ENCODE measurements at places on chromosomes 4 and X. TPM values are rescaled to one million over a fixed set of nuclear protein-coding genes. Genes with fewer than 3 reads are reported as not detected.
A peak's percentile ranks its signal among the peaks of the same experiment; 100 is the strongest.

DNA sequence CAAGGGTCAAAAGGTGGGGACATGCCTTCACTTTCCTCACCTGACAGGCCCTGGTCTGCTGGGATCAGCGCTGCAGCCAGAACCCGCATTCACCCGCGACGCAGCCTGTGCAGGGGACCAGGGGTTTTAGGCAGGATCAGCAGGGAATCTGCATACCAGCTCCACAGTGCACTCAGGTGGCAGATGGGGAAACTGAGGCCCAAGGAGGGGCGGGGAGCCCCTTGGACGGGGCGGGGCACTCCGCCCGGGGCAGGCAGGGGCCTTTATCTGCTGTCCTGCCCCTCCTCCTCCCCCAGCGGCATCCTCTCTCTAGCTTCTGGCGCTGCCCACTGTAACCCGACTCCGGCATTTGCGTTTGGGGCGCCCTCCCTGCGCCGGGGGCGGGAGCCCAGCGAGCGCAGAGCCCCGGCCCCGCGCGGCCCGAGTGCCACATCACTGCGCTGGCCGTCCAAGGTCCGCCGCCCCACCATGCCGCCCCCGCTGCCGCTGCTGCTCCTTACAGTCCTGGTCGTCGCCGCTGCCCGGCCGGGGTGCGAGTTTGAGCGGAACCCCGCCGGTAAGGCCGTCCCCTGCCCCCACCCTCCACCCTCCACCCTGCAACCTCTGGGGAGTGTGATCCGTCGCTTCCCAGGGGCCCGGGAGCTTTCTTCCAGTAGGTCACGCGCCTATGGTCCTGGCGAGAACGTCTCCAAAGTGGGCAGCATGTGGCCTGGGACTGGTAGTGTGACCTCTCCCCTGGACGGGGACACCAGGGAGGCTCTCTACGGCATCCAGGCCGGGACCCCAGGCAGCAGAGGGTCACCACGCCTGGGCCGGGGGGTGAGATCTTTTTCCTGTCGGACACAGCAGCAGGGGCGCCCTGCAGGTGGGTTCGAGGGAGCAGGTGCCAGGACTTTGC lies at the start of gene CPZ:
Gene CPZ (plus strand): TSS at position 400 of the 898 bp plus-strand sequence. CDS start 69 bp downstream, at position 469.
- no peak for DNase-seq

The PDGFRA gene
- 51.5 TPM for total RNA-seq

GRCh38 chrX:76253432-76253831 lies 80.6 kb downstream of the PBDC1 start:
- DNase-seq = peak; percentile 12

The ADH1C gene
- 41.6 TPM for total RNA-seq

- DNase-seq = no peak
These were observed 129.7 kb downstream of the CFAP299 start for GRCh38 chr4:80465238-80465637.

The GNRHR gene
- total RNA-seq = not detected

DNA sequence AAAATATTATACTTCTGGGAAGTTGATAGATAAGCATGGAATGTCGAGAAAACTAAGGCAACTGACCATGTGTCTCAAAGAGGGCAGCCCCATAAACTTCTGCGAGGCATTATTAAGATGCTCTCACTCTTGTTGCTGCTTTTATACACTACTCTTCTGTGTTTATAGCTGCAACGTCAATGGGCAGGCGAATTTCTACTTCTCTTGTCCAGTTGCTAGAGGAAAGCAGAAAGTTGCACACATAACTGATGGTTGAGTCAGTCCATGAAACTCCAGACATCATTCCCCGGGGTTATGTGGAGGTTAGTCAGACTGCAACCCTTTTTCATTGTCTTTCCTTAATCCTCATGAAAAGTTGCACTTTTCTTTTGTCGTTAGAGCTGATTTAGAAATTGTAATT lies 39.8 kb downstream of the VCX3B start:
- DNase-seq = no peak

GRCh38 chr4:33052241-33052640 lies 2332.1 kb downstream of the PCDH7 start:
- no peak for DNase-seq

- peak; percentile 82 for DNase-seq
These were observed 66.6 kb downstream of the ING2 start for GRCh38 chr4:183571350-183571941.

- DNase-seq = peak; percentile 25
These were observed 103.8 kb upstream of the QRFPR start for GRCh38 chr4:121484633-121485032.

- no peak for DNase-seq
These were observed 193.3 kb downstream of the BANK1 start for GRCh38 chr4:101983835-101984234.

The FABP2 gene
- total RNA-seq = not detected

The ADH7 gene
- not detected for total RNA-seq

DNA sequence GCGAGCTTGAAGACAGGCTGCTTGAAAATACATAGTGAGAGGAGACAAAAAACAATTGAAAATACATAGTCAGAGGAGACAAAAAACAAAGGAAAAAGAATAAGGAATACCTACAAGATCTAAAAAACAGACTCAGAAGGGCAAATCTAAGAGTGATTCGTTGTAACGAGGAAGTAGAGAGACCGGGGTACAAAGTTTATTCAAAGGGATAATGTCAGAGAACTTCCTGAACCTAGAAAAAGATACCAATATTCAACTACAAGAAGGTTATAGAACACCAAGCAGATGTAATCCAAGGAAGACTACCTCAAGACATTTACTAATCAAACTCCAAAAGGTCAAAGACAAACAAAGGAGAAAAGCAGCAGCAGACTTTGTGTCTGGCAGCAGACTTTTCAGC lies 165.6 kb downstream of the NEK1 start:
- no peak for DNase-seq

DNA sequence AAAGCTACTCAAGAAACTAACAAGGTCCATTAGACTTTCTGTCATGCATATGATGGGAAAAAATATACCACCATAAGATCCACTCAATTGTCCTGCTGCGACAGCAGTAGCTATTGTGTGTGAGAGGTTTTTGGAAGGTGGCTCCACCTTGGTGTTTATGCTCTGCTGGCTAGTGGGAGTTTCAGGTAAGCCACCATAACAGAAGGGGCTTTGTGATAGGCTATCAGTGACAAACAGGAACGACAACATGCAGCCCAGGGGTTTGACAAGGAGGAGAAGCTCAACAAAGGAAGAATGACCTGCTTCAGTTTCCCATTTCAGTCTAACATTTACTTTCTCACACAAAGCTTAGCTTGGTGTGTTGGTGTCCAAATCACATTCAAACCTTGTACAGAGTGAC lies 182.6 kb downstream of the ATOH1 start:
- DNase-seq = no peak

The RAB33A gene
- 1.2 TPM for total RNA-seq

DNA sequence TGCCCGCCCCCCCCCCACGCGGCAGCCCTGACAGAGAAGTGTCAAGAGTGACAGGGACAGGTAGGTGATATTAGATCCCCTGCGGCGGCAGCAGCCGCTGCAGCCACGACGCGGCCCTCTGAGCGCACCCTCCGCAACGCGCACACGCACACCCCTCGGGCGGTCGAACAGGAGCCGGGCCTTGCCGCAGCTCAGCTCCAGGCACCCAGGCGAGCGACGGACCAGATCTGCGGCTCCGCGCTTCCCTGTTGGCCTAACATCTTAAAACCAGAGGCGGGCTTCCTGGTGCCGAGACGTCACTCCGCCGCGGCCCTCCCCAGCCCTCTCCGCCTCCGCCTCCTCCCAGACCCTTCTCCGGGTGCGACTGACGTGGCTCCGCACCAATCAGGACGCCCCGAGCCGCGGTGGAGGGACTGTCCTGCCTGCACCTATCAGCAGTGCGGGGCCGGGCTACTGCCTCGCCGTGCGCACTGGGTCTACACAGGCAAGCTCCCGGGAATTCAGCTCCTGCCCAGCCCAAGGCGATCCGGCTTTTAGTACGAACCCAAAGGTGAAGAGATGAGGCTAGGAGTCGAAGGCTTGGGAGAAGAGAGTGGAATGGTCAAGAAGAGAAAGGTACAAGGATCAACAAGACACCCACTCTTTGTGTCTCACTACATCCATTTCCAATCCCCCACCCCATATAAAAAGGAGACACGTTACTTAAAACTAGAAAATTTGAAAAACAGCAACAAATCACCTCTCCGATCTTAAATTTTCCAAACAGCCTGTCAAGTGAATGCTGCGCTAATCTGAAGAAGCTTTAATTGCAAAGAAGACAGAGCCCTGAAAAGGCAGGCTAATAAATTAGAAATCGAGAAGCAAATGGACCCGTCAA lies at the start of gene PITX2:
Gene PITX2 (minus strand): TSS at position 237 of the 877 bp plus-strand sequence. CDS start 617 bp downstream, outside the sequence.
- DNase-seq = peak; percentile 88

The TIGD4 gene
- 0.92 TPM for total RNA-seq

DNA sequence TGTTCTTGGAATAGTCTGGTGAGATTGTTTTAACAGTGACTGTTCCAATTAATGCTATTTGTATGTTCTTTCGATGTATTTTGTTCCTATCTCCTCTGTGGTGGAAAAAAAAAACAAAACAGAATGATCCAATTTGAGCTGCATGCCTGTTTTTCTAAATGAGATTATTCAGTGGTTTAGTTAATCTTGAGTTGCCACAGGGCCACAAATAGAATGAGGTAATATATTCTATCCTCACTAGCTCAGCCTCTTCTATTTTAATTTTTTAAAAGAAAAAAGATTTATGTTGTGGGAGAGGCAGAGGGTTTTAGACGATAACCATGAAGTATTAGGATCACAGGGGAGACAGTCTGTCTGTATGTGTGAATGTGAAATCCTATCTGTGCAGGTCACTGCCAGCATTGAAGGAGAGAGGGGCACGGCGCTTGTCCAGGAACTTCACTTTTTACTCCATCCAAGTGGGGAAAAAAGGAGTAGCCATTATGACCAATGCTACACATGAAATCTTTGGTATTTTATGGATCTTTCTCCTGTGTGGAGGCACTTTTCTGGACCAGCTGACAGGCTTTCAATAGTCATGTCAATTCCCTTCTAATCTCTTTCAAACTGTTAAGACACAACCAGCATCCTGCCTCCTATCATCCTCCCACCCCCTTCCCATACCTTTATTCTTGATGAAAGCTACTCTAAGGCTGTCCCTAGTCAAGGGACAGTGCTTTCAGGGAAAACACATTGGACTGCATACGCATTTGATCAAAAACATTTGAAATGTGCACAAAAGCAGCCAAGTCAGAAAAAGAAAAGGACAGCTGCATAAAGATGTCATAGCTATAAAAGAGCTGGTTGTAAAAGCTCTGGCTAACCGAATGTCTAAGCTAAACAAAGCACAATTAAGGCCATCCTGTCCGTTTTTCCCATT lies 1063.8 kb upstream of the INTU start:
- DNase-seq = no peak

GRCh38 chr4:105147016-105147552 lies 408 bp downstream of the TET2 start:
- no peak for DNase-seq

DNA sequence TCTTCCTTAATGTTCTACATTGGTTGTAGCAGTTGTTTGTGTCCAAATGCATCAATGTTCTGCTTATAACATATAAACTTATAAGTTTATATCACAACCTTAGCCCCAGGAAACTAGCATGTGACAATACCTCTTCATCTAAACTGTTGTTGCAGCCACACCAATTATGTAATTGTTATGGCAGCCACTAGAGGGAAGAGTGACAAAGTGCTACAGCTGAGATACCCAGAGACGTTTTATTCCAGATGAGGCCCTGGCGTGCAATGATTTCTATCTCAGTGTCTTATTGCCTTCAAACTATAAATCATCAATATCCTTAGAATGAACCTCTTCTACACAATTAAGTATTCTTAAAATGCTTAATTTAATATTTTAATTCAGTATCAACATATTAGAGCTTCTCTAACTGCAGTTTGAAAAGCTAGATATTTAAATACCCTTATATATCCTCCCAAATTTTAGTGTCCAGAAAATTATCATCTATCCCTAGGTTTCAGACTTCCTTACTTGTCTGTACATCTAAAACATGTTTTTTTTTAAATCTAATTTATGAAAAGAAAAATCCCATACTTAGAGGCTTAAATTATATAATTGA lies 171.6 kb downstream of the PCDH10 start:
- no peak for DNase-seq

The ZNF827 gene
- total RNA-seq = 20.3 TPM

DNA sequence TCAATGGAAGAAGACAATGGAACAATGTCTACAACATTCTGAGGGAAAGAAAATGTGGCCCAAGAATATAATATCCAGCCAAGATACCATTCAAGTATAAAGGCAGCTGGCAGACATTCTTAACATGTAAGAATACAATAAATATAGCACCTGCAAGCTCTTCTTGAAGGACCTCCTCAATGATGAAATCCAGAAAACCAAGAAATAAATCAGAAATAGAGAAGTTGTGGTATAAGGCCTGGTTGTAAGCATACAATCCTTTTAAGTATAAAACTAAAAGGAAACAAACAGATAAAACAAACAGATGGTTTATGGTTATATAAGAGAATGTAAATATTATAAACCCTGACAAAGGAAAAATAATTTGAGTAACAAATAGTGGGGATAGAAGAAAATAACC lies 33.4 kb downstream of the SYTL4 start:
- no peak for DNase-seq

- no peak for DNase-seq
These were observed 132.4 kb downstream of the IL1RAPL1 start for GRCh38 chrX:28719620-28720019.

DNA sequence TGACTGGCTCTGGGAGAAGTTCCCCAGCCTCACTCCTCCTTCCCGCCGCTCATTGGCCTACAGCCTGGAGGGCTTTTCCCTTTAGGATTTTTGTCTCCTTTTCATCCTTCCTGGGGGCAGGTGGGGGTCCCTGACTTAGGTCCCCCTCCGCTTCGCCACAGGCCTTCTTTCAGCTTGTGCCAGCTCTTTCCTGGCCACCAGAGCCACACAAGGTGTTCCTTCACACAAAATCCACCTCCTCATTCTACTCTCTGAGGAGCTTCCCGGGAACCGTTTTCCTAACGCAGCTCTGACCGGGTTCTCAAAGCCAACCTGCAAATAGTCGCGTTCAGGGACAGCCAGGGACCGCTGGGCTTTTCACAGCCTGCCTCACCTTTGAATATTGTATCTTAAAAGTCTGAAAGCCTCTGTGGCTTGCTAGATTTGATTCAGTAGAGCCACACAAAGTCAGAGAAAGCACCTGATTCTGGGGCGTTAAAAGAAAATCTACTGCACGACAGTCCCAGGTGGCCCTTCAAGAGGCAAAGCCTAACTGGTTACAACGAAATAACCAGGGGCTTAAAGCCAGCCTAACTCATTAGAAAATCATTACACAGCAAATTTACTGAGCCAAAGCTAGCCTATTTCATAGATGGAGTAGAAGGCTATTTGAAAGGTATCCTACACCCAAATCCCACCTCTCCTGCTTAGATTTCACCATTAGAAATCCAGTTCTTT lies 731 bp upstream of the GPC3 start:
- DNase-seq = no peak

- DNase-seq = peak; percentile 6
These were observed 133.1 kb downstream of the HMX1 start for GRCh38 chr4:8738471-8738931.

DNA sequence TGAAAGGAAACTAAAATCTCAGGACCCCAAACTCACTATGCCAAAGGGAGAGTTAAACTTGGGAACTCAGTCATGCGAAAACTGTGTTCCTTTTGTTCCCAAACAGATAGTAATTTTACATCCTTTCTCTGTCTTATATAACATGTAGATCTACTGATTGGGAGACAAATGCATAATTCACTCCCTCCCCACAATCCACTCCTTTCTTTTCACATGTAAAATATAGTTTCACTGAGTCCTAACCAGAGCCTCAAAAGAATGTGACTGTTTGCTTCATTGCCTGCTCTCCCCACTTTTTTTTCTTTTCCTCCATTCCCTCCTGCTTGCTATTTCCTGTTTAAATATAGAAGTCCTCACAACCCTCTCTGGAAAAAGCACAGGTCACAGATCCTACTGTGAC lies 699.3 kb upstream of the ADGRL3 start:
- no peak for DNase-seq

GRCh38 chrX:110146521-110146920 lies 143.6 kb downstream of the TMEM164 start:
- peak; percentile 26 for DNase-seq

- DNase-seq = no peak
These were observed 14.8 kb downstream of the USP38 start for GRCh38 chr4:143199503-143199902.
